ENCODE measurements at places on chromosomes 1 and 21.

DNA sequence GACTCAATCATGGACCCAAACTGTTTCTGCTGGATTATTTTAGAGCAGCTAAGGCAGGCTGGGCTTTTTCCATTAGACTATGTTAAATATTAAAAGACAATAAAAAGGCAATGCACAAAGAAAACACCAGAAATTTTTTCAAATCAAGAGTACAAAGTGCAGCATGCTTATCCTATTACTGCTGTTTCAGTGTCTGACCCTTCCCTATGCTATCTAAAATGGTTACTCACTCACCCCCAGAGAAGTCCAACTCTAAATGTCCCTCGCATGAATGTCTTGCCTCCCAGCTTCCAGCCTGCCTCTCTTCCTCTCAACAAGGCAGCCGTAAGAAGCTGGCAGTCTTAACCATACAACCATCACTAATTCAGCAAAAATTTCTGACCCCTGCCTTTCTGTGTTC is 108.7 kb upstream of the SYT6 start:
- no peak for DNase-seq

DNA sequence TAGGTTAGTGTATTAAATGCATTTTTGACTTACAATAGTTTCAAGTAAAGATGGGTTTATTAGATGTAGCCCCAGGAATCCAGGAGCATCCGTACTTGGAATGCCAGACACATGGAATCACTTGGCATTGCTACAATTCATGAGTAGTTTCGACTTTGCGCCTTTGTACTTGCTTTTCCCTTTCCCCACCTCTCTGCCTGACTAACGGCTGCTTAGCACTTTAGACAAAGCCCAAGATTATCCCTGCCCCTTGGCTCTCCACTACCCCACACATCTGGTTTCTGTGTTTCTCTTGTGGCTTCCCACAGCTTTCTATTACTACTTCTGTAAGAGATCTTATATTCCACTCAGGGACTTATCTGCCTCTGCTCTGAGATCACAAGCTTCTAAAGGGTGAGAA is 397.7 kb upstream of the POU3F1 start:
- no peak for DNase-seq

- no peak for DNase-seq
These were observed 39.6 kb downstream of the SLC45A1 start for GRCh38 chr1:8357329-8358101.

- DNase-seq: no peak
These were observed 18.0 kb downstream of the ZNF695 start for GRCh38 chr1:246989901-246990300.

DNA sequence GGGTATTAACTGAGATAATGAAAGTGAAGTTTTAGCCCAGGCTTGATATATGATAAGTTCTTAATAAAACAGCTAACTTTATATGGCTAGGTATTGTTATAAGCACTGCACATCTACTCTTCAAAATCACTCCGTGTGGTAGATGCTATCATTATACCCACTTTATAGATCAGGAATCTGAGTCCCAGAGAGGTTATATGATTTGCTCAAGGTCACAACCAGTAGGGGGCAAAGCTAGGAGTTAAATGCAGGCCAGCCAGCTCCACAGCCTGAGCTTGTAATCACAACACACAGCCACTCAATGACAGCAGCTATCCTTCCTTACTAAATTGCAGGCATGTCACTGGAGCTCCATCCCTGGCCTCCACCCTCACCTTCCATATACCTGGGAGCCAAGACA is 115.8 kb downstream of the CAPN8 start:
- DNase-seq: no peak

- DNase-seq: no peak
These were observed 24.6 kb downstream of the SORT1 start for GRCh38 chr1:109373126-109373525.

GRCh38 chr1:170097449-170097948 is 23.0 kb upstream of the KIFAP3 start:
- no peak for DNase-seq

- no peak for DNase-seq
These were observed 153.3 kb upstream of the RUNX1 start for GRCh38 chr21:35202431-35202830.

- no peak for DNase-seq
These were observed 163.3 kb downstream of the RHOU start for GRCh38 chr1:228898582-228898992.

- no peak for DNase-seq
These were observed 1.4 kb upstream of the PGBD2 start for GRCh38 chr1:248904437-248905216.

DNA sequence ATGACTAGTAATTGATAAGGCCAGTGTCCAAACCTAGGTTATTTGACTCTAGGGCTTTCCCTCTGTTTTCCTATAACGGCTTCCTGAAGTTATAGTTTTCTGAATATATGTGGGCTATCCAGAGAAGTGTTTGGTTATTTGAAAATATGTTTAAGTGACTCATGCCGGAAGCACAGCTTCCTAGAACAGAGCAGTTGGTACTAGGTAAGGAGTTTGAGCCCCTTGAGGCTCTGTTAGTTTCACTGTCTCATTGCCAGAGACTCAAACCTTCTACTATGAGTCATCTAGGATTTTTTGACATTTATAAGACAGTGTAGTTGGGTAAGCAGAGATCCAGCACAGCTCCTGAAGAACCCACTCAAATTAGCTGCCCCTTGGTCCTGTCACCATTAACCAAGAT is 27.1 kb upstream of the LEPR start:
- DNase-seq: no peak

DNA sequence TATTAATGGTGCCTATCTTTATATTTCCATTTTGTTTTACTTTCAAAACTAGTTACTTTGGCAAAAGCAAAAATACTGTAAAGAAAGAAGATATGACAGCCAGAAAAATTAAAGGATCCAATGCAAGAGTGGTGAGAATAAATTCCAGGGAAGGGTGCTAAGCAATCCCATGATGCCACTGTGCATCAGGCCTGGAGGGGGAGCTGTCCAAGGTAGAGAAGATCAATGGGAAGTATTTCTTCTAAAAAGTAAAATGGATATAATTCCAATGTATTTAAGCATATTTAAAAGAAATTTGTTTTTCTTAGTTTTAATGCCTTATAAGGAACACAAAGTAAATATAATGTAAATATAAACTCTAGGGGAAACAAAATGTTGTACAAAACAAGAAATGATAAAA is 1382.2 kb upstream of the B3GALT2 start:
- DNase-seq: no peak

DNA sequence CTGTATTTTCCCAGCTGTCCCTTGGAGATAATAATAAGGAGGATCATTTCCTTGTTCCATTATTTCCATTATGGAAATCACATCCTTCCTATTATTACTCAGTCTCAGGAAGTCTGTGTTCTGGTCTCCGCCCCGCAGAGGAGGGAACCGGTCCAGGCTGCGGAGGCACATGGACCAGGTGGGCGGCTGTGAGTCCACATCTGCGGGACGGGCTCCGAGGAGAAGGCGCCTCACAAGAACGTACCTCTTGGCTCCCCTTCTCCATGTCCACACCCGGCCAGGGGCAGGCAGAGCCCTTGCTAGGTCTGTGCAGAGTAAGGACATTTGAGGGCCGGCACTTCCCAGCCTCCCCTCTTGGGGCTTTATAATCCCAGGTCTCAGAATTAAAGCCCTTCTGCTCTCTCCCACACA is 14.6 kb downstream of the RAB7B start:
- DNase-seq: no peak

- DNase-seq: no peak
These were observed 316.2 kb upstream of the FMN2 start for GRCh38 chr1:239775466-239775865.

GRCh38 chr1:11059155-11059967 is 457 bp downstream of the SRM start:
- DNase-seq: no peak

GRCh38 chr1:44084998-44085675 is 33.5 kb upstream of the KLF17 start:
- no peak for DNase-seq

- DNase-seq: no peak
These were observed 26.3 kb upstream of the CHODL start for GRCh38 chr21:18218331-18218730.

DNA sequence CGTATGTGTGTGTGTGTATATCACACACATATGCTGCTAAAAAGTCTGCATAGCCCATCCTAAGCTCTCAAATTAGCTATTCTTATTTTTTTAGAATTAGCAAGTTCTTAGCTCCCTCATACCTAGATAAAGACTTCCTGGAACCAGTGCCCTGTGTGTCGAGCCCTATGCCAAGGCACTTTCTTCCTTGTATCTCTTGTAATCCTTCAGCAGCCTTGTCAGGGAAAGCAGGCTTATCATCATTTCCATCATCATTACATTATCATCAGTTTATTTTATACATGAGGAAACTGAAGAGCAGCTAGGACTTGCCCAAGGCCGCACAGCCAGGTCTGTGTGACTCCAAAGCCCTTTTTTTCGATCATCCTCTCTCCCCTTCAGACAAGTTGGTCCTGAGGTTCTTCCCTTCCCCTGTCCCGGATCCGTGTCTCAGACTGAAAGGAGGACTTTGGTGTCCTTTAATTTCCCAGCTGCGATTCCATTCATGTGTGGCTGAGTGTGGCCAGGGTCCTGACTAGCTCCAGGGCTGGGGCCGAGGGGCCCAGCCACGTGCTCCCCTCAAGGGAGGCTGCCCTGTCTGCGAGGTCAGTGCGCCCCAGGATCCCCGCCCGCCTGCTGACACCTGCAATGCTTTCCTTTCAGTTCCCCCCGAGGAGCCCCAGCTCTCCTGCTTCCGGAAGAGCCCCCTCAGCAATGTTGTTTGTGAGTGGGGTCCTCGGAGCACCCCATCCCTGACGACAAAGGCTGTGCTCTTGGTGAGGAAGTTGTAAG is 24.9 kb downstream of the IL6R start:
- DNase-seq: no peak

DNA sequence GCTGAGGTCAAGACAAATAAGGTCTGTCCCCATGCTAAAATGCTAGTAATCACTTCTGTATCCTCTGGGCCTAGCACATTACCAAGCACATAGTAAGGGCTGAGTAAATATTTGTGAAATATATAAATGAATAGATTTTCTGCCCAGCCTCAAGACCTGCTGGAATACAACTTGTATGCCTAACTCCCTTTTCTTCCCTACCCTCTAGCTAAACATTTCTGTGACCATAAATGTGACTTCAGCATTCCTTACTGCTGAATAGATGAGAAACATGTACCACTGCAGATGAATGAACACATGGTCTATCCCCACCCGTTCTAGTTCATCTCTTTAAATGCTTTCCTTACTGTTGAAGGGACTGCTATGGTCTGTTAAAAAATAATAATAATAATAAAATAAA is 209.0 kb upstream of the HOOK1 start:
- no peak for DNase-seq

DNA sequence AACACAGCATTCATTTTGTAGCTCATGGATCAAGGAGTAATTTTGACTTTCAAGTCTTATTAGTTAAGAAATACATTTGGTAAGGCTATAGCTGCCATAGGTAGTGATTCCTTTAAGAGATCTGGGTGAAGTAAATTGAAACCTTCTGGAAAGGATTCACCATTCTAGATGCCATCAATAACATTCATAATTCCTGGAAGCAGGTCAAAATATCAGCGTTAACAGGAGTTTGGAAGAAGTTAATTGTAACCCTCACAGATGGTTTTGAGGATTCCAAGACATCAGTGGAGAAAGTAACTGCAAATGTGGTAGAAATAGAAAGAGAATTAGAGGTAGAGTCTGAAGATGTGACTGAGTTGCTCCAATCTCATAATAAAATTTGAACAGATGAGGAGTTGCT is 216.6 kb downstream of the GREM2 start:
- DNase-seq: no peak

DNA sequence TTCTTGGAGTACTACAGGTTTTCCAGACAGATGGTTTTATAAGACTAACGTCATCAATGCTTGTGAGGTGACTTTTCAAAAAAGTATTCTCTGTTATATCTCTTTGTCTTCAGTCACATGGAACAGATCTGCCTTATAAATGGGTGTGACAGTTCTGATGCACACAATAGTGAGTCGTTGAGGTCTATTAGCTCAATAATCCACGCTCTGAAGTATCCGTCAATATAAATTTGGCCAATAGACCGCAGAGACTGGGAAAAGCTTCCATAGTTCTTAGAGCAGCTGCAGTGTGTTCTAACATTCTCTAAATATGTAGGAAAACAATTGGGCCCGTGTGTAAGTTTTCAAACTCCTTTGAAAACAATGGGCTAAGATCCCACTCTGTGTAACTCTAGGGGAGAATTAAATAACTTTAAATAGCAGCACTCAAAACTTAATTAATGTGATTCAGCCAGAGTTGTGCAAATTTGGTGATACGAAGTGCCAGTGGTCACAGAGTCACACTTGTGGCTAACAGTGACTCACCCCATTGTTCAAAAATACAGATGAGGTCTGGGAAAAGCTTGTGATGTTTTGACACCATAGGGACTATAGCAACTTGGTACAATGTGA is 316.0 kb downstream of the LMO4 start:
- no peak for DNase-seq

DNA sequence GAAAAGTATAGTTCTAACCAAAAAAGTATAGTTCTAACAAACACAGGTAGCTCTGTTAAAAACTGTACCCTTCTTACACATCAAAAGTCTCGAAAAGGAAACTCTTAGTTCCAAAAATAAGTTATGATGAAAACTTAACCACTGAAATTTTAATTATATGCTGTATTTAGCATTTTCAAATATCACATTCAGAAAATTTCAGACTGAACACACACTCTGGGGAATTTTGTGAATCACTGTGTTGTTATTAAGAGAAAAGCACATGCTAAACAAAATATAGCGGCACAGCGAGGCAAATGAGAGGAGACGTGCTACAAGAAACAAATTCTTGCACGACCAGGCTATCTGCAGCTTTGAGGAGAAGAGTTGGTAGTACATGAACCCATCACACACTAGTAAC is 30.4 kb downstream of the VAV3 start:
- DNase-seq: no peak

- DNase-seq: no peak
These were observed 272.5 kb downstream of the DISC1 start for GRCh38 chr1:231899046-231899445.

DNA sequence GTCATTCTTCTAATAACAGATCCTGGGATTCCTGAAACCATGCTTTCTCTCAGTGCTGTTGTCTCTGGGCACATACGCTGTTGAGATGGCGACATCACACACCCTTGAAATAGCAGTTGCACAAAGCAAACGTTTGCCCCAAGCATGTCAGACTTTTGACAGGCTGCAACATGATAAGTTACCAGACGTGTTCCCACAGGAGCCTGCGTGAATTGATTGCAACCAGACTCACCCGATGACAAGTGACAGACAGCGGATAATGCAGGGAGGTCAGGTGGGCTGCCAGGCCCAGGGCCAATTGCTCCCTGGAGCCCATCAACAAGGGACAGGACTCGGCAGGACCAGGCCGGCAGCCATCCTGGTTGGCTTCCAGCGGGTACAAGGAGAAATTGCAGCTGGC is 310.9 kb downstream of the SIPA1L2 start:
- DNase-seq: no peak

- no peak for DNase-seq
These were observed 59.8 kb upstream of the GNG12 start for GRCh38 chr1:67893126-67893495.

DNA sequence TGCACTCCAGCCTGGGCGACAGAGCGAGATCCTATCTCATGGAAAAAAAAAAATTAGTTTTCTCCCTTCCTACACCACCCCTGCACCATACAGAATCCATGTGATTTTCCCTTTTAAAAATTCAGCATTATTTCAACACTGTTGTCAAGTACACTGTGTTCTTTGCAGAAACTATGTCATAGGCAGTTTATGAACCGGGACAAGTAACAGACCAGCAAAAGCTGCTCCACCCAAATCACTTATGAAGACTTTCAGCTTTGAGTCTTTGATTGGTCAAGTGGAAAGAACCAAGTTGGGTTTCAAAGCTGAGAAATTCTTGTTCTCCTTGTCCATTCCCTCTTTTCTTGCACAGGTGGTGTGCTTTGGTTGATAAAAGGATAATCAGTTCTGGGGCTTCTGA is 173.0 kb downstream of the CDC7 start:
- DNase-seq: no peak
